ENCODE measurements at places on chromosomes 5 and 9.

- DNase-seq = no peak
Observed at GRCh38 chr9:86663905-86664304, 283.4 kb downstream of the GAS1 start.

DNA sequence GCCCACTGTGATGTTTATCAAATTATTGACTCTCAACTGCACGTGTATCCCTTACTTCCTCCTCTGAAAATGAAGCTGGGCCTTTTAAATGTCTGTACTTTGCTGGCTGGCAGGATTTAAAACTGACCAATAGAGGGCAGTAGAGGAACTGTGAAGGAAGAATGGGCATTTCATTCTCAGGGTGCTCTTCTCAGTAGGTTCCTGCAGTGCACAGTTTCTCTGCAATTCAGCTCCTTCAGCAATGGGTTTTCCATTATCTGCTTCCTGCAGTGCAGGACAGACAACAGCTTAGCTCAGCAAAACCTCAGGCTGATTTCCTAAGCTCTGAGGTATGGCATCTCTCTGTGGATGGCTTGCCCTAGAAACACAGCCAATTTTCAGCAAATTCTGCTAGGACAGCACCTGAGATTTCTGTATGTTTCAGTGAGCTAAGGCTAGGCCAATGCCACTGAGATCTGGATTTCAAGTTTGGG is 298.4 kb upstream of the PRDM9 start:
- DNase-seq = peak; percentile 76

DNA sequence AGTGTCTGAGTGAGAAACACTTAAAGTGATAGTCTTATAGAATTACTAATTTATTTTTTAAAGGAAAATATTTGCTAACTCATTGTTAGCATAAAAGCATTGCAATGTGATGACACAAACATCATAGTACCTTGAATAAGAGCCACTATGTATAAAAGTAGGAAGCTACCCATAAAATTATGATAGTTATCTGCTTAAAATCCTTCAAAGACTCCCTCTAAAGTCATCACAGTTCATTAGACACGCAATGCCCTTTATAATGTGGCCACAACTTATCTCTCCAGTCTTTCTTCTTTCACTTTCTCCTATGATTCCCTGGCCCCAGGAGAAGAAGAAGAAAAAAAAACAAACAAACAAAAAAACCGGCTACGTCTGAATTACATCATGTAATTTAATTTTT is 1144.0 kb upstream of the NUDT12 start:
- no peak for DNase-seq

DNA sequence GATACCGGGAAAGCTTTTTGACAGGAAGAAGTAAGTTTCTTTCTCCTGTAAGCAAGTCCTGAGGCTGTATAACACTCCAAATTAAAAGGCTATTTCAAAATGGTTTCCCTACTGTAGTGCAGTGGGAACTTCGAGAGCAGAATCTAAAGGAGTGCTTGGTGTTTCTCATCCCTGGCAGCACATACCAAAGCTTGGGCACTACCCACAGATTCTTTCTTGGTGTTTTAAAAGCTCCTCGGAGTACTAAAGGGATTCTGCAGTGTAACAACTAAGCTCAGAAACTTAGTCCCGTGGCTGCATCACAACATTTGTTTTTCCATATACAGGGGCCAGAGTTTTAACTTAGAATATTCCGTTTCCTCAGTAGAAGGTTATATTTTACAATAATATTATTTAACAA is 5.6 kb upstream of the APC start:
- no peak for DNase-seq

GRCh38 chr9:137333016-137333671 is 31.1 kb upstream of the NRARP start:
- no peak for DNase-seq

DNA sequence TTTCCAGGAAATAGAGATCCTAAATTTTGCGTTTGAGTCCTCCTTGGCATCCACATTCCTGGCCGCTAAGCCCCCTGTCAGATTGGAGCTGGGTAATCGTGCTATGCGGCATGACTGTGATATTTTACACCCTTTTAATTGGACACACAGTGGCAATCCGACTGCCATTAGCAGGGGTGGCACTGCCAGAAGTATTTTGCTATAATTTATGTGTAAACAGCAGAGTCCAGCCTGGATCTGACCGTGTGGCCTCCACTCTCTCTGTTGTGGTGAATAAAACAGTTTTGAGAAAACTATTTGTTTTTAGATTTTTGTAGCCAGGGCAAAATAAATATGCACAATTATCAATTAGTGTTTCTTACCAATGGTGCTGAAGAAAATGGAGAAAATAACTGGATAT is 281.0 kb upstream of the IRX2 start:
- DNase-seq = no peak

DNA sequence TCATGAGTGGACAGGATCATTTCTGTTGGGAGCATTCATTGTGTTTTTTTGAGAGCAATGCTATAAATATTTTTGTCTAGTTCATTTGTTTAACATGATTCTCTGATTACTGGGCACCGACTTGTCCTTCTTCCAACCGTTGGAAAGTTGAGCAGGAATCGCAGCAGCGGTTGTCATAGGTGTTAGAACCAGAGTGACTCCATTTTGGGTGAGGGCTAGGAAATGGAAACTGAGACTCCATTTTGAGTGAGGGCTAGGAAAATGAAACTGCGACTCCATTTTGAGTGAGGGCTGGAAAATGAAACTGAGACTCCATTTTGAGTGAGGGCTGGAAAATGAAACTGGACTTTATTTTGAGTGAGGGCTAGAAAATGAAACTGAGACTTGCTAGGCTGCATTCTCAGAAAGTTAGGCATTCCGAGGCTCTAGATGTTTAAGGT is 100.6 kb downstream of the ICE1 start:
- no peak for DNase-seq

GRCh38 chr9:113328045-113328782 is 11.9 kb downstream of the WDR31 start:
- no peak for DNase-seq

Measured in SK-N-DZ (cell line).